Stimulated activated CD4-positive, alpha-beta T cell treated with anti-CD3 and anti-CD28 coated beads, Interleukin-15, amount 100 ng/mL, for 1 hour (primary cell): ENCODE measurements at places on chromosomes 16 and 17.

DNA sequence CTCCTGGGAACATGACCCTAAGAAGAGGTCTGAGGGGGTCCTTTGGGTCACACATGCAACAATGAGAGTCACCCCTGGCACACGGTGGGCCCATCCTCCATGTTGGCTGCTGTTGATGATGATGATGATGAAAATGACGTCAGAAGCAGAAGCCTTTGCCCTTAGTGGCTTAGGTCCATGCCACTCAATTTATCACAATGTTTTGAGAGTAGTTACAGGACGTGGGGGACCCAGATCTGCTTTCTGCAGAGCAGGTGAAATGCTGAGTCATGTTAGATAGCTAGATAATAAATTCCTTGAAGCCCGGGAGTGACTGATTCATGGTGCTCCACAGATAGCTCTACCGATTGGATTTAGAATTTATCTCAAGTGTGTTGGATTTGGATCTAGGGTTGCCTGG, 53.9 kb downstream of the VPS35L start:
- DNase-seq = no peak

GRCh38 chr16:18827890-18828289, 26.5 kb upstream of the ARL6IP1 start:
- no peak for DNase-seq

DNA sequence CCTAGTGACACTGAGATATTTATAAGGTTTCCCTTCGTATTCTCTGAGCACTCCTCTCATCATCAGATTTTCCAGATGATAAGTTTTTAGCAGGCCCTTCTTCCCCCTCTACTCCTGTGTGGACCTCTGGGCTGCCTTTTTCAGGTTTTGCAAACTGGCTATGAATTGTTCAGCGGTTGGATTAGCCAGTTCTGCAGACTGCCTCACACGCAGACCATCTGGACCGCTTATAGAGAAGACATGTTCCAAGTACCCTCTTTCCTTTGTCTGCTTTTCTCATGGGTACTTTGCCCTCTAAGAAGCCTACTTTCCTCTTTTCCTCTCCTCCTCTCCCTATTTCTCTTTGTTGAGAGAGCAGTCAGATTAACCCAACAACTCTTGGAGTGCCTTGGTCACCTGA, 111.6 kb downstream of the GRIN2A start:
- DNase-seq = no peak

GRCh38 chr17:61164517-61164916, 235.1 kb upstream of the TBX2 start:
- DNase-seq = no peak

DNA sequence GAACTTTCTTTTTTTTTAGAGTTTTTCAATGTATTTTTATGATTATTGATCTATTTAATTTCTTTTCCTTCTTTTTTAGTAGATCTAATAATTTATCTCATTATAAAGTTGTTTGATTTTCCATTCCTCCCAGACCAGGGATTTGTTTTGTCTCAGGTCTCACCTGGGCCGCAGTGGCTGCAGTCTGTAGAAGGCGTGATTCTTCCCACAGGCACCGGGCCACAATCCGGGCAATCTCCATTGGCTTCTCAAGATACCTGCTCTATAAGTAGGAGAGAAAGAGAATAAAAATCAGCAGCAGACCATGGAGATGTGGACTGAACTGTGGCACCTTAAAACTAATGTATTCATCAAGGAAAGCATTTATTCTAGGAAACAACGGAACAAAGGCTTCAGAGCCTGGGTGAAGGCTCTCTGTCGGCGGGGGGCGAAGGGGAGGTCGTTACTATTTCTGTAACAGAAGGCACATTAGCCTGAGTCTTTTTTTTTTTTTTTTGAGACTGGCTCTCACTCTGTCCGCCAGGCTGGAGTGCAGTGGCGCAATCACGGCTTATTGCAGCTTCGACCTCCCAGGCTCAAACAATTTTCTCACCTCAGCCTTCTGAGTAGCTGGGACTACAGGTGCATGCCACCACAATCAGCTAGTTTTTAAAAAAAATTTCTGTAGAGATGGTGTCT, 42.7 kb downstream of the STAT3 start:
- DNase-seq = no peak

DNA sequence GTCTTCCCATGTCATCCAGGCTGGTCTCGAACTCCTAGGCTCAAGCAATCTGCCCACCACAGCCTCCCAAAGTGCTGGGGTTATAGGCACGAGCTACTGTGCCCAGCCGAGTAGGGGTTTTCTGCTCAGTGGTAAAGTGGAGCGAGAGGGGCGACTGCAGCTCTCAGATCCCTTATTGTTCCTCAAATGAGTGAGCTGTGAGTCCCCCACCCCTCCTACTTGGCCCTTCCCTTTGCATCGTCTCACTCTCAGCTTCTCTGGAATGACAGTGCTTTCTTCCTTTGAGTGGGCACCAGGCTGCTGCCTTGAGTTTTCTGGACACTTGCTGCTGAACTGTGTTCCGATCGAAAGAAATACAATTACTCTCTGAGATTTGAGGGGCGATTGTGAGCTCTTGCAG, 63.5 kb downstream of the MSI2 start:
- no peak for DNase-seq

GRCh38 chr17:1271030-1271423, 783 bp downstream of the BHLHA9 start:
- no peak for DNase-seq

- DNase-seq = no peak
These were observed 48.2 kb downstream of the CEP112 start for GRCh38 chr17:66143657-66144282.

DNA sequence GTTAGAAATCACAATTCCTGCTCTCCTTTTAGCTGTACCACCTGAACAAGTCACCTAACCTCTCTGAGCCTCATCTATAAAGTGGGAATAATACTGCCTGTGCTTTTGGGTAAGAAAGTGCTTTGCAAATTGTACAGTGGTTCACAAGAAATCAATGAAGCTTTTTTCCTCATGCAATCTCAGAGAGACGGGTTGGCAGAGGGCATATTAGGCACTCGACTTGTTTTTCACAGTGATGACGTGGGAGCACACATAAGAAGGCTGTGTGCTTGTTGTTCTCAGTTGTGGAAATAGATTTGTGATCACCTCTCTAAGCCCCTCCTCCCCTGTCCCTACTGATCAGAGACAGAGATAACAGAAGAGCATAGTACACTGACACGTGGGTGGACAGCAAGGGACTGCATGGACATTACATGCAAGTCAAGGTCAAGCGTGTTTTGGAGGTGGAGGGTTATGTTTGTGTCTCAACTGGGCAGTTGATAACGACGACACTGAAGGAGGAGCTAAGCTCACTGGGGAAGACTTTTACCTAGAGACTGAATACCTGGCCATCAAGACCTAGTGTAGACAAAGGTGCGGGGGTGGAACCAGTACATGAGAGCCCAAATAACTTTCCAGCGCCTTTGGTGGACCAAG, 1.7 kb upstream of the GPT2 start:
- DNase-seq = no peak

DNA sequence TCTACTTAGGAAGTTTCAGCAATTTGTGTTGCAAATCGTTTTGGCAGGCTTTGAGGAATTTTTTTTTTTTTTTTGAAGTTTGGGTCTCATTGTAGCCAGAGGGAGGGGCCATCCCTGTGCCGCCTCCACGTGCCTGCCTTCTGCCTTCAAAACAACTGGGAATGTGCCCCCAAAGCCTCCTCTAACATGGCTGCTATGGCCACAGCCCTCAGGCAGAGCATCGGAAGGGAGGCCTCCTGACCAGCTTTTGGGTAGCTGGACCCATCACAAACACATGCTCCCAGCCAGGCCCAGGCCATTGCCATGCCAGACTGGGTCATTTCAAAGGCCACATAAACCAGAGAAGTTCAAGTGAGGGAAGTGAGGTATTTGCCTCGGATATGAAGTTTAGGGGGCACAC, 21.5 kb downstream of the C16orf82 start:
- DNase-seq = no peak
